Hematopoietic multipotent progenitor cell treated with erythropoietin and hydrocortisone succinate and interleukin-3 and kit ligand, for 8 days (in vitro differentiated cells): ENCODE measurements at places on chromosomes 12 and 14.

DNA sequence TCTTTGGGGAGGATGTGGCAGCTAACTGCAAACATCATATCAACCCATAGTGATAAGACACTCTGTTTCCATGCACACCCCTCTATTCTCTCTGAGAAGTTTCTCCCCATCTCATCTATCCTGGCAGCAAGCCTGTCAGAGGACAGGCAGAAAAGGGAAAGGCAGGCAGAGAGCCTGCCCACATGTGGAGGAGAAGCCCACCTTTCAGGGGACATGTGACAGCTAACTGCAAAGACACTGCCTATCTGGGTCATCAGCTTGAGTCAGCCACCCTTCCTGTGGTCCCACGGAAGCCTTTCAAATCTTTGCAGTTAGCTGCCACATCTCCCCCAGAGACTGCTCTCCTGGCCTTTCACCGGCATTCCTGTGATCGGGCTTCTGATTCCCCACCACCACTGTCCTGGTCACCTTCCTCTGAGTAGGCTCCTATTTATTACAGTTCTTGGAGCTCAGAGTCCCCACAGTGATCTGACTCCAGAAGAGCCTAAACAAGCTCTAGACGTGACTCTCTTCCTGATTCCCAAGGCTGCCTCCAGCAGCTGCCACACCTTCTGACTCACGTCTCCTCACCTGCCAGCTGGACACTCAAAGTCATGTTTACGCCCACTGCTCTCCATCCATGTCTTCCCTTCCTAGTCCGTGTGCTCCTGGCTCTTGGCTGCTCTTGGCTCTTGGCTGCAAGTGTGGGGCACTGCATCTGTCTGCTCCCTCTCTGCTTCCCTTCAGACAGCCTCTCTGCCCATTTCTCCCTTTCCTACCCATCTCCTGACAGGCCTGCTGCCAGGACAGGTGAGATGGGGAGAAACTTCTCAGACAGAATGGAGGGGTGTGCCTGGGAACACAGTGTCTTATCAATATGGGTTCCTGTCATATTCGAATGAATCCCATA lies 7.5 kb upstream of the KRT1 start:
- DNase-seq, result peak; percentile 50

DNA sequence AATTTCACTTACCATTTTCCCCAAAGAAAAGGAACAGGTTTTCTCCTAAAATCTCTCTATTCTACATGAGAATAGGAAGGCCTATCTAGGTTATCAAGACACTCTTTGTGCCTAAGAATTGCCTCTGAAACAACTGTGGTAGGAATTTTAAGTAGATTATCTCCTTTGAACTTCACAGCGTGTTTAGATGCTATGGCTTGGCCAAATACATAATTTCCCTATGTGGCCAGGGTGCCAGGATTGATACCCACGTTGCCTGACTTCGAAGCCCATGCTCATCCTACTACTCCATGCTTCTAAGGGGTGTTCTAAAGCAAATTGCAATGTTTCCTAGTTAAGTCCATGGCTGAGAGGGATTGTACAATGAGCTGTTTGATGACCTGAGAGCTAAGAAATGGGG lies 241.5 kb upstream of the FBXO33 start:
- no peak for DNase-seq

DNA sequence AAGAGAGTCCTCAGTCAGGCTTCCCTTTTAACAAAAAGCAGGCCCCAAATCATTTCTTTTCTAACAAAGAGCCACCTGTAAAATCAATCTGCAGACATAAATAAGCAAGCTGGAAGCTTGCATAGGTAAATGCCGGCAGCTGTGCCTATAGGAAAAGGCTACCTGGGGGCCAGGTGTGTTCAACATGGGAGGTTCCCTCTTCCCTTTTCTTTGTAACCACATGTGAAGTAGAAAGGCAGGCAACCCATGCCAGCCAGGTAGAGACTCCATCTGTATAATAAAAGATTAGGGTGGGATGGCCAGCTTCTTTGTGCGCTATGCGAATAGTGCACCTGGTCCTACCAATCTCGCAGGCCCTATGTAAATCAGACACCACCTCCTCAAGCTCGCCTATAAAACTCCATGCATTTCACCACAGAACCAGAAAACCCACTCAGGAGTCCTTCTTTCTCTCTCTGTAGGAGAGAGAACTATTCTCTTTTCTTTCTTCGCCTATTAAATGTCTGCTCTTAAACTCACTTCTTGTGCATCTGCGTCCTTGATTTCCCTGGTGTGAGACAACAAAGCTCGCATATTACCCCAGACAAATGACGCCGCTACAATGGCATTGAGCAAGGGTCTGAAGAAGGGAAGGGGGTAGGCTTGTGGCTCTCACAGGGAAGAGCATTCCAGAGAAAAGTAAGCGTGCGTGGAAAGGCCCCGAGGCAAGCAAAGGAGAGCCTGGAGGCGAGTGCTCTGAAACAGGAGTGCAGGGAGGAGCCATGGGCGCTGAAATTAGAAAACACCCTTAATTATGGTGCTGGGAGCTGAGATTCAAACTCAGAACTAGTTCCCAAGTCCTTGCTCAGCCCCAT lies 67.2 kb downstream of the TTC9 start:
- no peak for DNase-seq

GRCh38 chr12:18971932-18972331 lies 157.6 kb upstream of the PLEKHA5 start:
- no peak for DNase-seq

- DNase-seq, result peak; percentile 41
Measured at GRCh38 chr12:68587448-68587873, 23.2 kb upstream of the RAP1B start.

DNA sequence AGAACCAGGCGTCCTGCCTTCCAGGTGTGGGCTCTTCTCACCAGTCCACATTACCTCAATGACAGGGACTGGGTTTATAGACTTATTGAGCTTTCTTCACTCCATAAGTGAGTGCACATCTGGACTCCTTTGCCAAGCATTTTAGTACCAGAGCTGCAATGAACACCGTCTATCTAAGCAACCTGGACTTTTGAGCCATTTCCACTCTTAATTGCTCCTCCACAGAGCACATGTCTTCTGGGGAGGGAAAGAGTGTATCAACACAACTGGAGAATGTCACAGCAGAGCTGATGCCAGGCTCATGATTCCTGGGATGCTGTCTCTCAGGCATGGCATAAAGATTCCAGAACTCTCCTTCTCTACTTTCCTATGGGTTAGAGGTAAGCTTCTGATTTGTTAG lies 43.0 kb upstream of the BDKRB2 start:
- no peak for DNase-seq

DNA sequence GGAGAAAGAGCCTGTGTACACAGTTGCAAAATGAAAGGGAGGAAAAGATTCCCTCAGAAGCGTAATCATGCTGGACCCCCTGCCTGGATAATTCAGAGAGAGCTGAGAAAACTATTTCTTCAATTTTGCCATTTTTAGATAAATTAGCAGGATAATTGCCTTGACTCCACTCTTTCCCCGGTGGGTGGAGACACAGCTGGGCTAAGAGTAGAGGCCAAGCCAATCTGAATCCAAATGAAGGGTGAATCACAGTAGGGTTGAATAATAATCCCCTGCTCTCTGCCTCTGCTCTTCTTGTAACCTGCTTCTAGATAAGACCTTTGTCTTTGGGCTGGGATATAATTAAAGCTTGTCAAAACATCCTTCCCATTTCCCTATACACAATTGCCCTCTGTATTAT lies 150.1 kb downstream of the CAPZA3 start:
- DNase-seq, result no peak

GRCh38 chr12:94284046-94284445 lies 135.7 kb downstream of the PLXNC1 start:
- DNase-seq, result no peak

DNA sequence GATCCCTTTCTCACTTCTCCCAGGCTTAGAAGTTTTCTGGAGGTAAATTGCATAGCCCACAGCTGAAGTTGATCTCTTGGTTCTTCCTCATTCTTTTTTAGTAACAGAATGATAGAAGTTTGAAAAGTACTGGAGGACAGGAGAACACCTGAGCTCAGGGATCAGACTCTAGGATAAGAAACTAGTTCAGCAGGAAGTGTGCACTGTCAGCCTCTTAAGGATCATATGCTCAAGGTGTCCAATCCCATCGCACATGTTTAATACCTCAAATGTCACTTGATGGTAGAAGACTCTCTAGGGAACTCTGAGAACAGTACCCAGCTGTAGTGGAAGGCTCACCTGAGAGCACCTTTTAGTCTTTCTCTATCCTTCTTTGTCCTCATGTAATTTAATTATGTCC lies 14.7 kb upstream of the LIMA1 start:
- DNase-seq, result no peak

DNA sequence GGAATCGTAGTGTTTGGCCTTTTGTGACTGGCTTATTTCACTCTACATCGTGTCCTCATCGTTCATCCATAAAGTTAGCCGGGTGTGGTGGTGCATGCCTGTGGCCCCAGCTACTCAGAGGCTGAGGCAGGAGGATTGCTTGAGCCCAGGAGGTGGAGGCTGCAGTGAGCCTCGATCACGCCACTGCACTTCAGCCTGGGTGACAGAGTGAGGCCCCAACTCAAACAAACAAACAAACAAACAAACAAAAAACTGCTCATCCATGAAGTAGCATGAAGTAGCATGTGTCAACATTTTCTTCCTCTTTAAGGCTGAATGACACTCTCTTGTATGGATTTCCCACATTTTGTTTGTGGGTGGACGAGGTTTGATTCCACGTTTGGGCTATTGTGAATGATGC lies 44.0 kb upstream of the MEG3 start:
- DNase-seq, result no peak

- no peak for DNase-seq
Measured at GRCh38 chr14:100132903-100133510, 26.4 kb downstream of the DEGS2 start.

GRCh38 chr12:4302881-4303280 lies 18.1 kb upstream of the TIGAR start:
- no peak for DNase-seq

DNA sequence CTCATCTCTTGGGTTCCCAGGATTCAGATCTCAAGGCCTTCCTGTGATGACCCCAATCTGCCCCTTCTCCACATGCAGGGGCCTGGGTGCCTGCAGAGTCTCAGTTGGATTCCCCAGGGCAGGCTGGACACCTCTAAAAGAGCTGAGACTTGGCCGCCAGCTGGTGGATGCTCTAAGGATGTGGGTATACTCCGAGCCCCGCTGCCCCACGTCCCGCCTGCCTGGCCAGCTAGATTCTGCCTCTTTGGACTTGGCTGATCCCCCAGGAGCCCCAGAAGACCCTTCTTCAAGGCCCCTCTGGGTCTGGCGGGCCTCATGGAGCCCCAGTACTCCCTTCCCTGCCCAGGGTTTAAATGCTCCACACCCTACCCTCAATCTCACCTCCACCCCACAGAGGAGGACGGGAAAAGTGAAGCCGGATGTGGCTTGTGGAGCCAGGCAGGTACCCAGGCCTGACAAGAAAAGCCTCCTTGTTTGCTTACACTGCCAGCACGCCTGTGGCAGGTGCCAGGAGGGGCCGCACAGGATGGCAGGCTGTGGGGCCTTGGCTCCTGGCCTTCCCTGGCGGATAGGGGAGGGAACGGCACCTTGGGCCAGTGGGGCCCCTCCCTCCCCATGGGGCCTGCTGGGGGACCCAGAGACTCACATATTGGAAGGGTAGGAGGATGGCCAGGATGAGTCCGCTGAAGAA lies 15.1 kb downstream of the FAIM2 start:
- DNase-seq, result no peak

DNA sequence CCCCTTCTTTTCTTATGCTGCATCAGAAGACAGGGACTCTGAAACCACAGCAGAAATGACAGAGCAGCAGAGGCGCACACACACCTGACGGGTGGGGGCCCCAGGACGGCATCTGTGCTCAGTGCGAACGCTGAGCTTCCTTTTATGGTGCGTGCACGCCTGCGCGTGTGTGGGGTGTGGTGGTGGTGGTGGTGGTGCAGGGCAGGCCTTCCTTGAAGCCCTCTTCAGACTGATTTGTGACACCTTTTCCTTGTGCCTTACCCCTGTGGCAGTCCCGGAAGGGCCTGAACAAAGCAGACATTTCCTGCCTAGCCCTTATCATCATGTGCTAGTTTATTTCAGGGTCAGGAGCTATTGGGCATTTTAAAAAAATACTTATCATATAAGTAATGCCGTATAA lies 75.7 kb downstream of the TSPAN9 start:
- no peak for DNase-seq

GRCh38 chr14:98976271-98976670 lies 295.7 kb downstream of the BCL11B start:
- DNase-seq, result no peak

DNA sequence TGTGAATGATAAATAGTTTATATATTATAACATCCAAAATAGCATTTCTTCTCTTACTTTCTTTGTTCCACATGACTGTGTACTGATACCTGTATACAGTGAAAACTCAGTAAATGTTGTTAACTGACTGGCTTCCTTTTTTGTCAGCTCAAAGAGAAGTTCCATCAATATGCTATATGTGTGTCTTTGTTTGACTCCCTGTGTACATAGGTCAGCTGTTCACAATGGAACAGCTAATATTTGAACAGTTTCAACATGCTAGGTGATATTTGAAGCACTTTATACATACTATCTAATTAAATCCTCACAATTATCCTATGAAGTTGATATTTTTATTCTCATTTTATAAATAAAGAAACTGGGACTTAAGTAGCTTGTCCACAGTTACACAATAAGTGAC lies 15.3 kb upstream of the KICS2 start:
- DNase-seq, result no peak

DNA sequence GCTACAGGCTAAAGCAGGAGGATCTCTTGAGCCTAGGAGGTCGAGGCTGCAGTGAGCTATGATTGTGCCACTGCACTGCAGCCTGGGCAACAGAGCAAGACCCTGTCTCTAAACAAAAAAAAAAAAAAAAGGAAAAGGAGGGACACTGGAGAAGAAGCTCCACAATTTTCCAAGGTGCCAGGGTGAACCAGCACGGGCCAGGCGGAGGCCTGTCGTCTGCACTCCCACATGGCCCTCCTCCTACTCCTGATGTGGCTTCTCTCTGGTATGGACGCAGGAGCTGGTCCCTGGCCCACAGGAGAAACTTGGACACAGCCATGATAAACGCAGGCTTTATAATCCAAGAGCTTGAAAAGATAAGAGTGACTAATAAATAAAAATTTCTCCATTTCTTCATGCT lies 341.2 kb downstream of the CACNA1C start:
- no peak for DNase-seq

GRCh38 chr14:100592461-100592891 lies 5.3 kb upstream of the BEGAIN start:
- DNase-seq, result no peak
